ENCODE measurements at places on chromosomes 3 and 15.

DNA sequence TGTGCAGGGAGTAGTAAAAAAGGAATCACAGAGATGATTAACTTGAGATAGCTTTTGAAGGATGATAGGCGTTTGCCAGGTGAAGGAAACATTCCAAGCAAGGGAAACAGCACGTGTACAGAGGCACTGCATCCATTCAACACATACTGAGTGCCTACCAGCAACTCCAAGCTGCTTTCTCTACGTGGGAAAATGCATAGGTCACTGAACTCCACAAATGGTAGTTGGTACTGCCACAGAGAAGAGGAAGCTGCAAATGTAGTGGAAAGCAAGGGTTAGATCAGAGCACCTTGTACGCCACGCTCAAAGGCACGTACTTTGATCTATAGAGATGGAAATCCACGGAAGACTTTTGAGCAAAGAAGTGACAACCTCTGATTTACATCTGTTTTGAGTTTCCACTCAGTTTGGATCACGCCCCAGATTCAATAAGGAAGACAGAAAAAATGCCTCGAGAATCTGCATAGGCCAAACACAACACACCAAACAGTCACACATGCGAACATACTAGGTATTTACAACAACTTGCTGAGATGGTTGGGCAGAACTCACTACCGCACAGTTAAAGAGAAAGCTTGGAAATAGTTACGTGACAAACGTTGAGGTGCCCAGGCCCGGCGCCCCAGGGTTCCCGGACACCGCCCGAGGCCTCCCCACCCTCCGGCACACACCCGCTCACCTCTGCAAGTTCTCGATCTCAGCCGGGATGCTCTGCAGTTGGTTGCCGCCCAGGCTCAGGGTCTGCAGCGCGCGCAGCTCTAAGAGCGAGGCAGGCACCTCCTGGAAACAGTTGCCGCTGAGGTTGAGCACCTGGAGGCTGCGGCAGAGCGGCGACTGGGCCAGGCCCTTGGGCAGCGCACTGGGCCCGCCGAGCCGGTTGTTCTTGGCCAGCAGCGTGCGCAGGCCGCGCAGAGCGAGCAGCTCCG lies 826 bp downstream of the LRRC58 start:
- DNase-seq = peak; percentile 81

- no peak for DNase-seq
Observed at GRCh38 chr3:180239939-180240338, 203.2 kb upstream of the PEX5L start.

- no peak for DNase-seq
Observed at GRCh38 chr3:69658514-69659140, 80.6 kb upstream of the MITF start.

DNA sequence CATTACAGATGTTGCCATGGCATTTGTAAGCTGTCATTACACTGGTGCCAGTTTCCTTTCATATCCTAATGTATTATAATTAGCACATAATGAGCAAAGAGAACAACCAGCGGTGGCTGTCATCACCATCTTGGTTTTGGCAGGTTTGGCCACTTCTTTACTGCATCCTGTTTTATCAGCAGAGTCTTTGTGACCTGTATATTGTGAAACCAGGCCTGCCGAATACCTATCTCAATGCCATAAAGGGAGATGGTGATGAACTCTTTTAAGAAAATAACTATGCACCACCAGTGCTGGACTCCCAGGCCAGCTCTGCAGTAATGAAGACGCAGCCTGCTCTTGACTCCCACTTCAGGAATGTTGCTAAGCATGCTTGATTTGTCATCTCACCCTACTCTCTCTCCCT lies 458.1 kb upstream of the NR2F2 start:
- no peak for DNase-seq

DNA sequence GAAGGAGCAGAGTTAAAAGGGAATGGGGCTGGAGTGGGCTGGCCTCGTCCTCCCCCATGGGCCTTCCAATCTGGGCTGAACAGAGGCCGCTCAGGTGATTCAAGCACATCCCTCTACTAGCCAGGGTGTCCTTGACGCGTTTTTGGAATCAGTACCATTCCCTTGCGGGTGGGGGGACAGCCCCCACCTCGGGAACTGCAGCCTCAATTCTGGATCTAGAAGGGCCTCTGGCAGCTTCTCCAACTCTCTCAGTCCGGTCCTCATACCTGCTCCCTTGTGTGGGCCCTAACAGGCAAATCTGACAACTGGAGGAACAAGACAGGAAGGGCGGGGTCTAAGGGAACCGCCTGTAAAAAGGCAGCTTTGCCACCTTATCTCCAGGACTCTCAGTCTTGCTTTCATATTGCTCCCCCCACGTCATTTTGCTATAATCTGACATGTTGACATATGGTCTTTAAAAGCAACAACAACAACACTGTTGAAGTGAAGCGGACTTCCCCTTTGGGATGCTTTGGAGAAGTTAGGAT lies 802 bp upstream of the CHRNB4 start:
- DNase-seq = no peak

DNA sequence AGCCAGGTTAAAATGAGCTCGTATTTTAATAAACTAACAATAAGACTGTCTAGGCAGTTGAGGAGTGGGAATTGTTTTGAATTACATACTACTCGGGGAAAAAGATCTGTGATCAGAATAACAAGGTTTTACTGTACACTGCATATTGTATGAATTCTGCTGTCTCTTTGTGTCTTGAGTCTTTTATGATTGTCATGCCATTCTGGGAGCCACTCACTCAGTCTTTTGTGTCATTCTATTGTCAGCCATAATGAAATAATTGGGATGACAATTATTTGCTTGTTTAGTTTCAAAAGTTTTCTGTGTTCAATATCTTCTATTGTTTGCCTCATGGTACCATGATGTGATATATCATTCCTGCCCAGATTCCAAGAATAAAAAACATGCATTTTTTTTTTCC lies 339.6 kb upstream of the TBL1XR1 start:
- DNase-seq = no peak

DNA sequence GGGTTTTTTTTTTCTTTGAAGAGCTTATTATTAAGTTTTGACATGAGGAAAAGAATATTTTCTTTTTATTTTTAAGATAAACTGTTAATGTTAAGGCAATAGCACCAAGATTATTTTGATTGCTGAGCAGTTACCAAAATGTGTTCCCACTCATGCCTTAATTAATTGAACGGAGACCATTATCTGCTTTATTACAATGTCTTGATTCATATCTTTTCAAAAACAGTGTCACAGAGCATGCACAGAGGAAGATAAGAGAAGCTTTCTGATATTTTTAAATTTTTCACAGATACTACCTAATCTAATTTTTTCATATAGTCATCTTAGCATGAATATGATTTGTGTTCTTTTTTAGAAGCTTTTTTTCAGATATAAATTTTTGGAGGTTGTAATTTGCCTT lies 106.7 kb upstream of the FEZF2 start:
- DNase-seq = no peak

- no peak for DNase-seq
Observed at GRCh38 chr3:127773752-127774395, 48.4 kb downstream of the MGLL start.

- DNase-seq = no peak
Observed at GRCh38 chr15:59115047-59115446, 10.1 kb downstream of the CCNB2 start.

GRCh38 chr3:83868909-83869567 lies 1089.8 kb upstream of the CADM2 start:
- no peak for DNase-seq

DNA sequence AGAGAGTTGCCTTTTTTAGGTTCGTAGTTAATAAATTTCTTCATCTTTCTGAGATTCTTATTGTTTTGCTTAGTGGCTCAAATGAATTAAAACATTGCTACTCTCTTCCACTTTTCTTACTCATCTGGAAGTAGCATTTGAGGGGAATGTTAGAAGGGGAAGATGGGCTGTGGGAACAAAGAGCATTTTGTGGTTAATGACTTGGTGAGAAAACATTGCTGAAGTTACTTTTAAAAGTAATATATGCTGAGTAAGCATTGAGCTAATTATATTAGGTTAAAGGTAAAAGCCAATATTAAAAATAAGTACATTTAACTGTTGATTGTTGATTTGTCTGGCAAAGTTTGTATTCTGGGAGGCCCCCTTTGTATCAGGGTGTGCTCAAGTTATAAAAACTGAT lies 5.7 kb downstream of the MORF4L1 start:
- DNase-seq = no peak

- DNase-seq = no peak
Observed at GRCh38 chr3:153290268-153291015, 128.4 kb downstream of the RAP2B start.

GRCh38 chr3:123084738-123085237 lies 18.0 kb downstream of the PDIA5 start:
- no peak for DNase-seq

DNA sequence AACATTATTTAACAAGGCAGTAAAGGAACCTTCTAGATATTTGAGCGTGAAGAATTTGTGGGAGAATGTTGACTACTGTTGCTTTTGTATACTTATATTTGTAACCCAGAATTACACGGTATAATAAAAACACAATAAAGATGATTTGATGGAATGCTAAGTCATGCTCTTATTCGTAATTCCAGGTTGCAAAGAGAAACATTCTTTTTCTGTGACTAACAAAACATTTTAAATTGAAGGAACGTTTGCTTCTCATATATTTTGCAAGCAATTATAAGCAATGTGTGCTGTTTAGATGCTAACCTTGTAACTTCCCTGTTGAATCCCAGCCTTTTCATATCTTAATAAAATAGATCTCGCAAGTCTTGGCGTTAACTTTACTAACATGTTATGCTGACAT lies 124.4 kb upstream of the CGNL1 start:
- DNase-seq = no peak

- peak; percentile 6 for DNase-seq
Observed at GRCh38 chr15:51869060-51869421, 39.6 kb downstream of the TMOD3 start.

DNA sequence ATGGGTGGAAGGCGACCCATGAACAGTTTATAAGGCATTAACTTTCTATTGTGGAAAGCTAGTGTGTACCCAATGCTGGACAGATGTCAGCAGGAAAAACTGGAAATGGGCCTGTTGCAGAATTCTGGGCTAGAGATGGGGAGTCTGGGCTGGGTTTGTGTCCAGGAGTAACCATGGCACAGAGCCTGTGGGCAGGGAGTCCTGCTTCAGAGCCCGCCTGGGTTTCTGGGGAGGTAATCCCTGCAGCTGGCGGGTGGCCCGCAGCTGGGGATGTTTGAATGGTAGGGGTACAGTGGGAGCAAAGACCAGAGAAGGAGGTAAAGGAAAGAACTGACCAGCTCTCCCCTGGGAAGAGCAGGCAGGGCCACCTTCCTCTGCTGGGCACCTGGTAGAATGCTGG lies 25.7 kb downstream of the ACAA1 start:
- DNase-seq = no peak

GRCh38 chr3:77931255-77932009 lies 891.5 kb downstream of the ROBO2 start:
- DNase-seq = peak; percentile 96

GRCh38 chr3:148226246-148226645 lies 471.5 kb upstream of the AGTR1 start:
- no peak for DNase-seq

DNA sequence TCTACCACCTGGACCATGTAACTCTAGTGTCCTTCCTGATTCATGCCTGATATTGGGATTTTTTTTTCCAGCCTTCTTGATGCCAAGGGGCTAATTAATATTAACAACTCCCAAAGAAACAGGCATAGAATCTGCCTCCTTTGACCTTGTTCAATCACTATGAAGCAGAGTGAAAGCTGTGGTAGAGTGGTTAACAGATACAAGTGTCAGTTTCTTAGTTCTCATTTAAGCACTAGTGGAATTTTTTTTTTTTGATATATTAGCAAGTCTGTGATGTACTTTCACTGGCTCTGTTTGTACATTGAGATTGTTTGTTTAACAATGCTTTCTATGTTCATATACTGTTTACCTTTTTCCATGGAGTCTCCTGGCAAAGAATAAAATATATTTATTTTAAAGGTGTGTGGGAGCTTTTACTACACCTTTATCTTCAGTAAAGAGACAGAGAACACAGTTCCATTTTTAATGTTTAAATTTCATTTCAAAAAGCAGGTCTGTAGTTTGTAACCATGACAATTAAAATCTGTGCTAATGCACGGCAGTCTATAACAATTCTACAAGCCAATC lies 67.1 kb downstream of the TOP2B start:
- no peak for DNase-seq

DNA sequence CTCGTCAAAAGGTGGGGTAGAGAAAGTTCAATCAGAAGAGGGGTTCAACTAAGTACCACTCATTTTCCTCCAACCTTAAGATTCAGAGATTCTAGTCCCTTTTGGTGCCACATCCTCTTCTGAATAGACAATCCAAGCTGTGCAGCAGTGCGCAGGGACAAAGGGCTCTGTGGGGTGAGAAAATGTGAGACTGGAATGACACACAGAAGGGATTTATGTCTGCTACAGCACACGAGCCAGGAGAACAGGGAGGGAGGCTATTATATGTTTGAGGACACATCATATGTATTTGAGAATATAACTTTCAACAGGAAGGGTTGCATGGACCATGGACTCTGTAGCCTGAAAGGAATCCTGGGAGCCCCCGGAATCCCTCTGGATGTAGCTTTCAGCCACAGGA lies 33.0 kb downstream of the LSM3 start:
- DNase-seq = no peak

DNA sequence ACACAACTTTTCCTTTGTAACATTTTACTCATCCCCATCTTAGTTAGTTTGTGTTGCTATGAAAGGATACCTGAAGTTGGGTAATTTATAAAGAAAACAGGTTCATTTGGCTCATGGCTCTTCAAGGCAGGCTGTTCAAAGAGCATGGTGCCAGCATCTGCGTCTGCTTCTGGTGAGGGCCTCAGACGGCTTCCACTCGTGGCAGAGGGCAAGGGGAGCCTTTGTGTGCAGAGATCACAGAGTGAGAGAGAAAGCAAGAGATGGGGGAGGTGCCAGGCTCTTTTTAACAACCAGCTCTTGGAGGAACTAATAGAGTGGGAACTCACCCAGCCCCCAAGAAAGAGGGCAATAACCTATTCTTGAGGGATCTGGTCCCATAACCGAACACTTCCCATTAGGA lies 23.1 kb downstream of the PLA2G4F start:
- DNase-seq = no peak

- no peak for DNase-seq
Observed at GRCh38 chr3:178699810-178700209, 163.6 kb downstream of the KCNMB2 start.

DNA sequence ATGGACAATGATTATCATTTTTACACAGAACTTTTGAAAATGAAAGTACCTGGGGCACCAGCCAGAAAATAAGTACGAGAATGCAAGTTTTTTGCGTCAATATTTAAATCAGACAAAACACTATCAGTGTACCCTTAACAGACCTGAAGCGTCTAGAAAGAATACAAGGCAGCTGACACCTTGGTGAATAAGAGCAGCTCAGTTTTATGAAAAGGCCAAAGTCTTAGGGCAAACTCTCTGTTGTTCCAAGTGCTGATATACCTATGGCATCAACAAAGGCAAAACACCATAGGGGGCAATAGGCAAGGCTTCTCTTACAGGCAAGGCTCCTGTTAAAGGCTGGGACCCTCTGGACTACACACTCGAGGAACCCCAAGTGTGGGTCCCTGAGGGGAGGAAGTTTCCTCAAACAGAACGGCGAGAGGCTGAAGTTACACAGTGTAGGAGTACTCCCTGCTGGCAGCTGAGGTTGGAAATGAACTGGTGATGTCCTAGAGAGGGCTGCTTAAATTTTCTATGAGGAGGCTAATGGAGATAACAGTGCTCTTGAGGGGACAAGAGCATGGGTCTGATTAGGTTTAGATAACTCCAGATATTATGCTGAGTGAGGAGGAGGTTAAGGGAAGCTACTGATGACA lies 291.0 kb downstream of the TIGIT start:
- DNase-seq = no peak
